Gastroesophageal sphincter (tissue), 4 donors: ENCODE measurements at places on chromosomes 2 and 18. TPM values are rescaled to one million over a fixed set of nuclear protein-coding genes. Genes with fewer than 3 reads are reported as not detected.

LRP2 gene
- not detected for total RNA-seq

TMEM247 gene
- not detected for total RNA-seq

PDCD1 gene
- 0.54 TPM for total RNA-seq

SERPINB11 gene
- not detected for total RNA-seq

ROCK1 gene
- total RNA-seq: 131 TPM

DNA sequence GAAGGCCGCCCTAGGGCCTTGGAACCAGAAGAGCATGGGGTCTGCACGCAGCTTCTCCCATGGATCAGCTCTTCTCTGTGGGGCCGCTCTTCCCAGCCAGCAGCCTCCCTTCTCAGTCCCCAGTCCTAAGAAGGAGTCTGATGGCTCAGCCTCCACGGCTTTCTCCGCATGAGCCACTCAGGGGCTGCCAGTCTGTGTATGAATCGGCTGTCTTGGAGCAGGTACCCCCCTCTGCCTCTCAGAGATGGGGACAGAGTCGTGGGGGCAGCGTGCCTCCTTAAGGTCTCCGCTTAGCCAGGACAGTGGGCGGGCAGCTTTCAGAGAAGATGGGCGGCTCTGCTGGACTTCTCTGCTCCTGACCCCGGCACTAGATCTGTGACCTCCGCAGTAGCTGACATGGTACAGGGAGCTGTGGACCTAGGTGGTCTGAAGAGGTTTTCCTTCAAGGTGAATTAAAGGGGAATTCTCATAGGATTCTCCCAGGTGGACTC is 21.6 kb downstream of the INPP5D start:
- ATAC-seq: no peak
- H3K4me3 ChIP-seq: no peak overlapping the region
- H3K27me3 ChIP-seq: no peaks in the 10 kb centered on the region

DNA sequence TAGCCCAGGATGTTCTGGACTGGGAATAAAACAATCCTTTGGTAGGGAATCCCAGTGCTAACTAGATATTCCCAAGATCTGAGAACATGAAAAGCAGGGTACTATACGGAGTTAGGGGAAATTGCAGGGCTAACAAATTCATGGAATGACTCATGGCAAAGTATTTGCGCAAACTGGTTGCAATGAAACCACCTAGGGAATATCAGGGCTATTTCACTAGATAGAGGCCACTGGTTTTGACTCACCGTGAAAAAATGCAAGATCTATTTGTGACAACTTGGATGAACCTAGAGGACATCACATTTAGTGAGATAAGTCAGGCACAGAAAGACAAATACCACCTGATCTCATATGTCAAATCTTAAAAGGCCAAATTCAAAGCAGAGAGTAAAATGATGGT is 233.3 kb downstream of the MBD2 start:
- no peak overlapping the region for H3K4me3 ChIP-seq
- H3K4me1 ChIP-seq: no peaks in the 10 kb centered on the region
- no peaks in the 10 kb centered on the region for H3K36me3 ChIP-seq
- no peaks in the 10 kb centered on the region for H3K27me3 ChIP-seq
- H3K27ac ChIP-seq: no peak overlapping the region

DNA sequence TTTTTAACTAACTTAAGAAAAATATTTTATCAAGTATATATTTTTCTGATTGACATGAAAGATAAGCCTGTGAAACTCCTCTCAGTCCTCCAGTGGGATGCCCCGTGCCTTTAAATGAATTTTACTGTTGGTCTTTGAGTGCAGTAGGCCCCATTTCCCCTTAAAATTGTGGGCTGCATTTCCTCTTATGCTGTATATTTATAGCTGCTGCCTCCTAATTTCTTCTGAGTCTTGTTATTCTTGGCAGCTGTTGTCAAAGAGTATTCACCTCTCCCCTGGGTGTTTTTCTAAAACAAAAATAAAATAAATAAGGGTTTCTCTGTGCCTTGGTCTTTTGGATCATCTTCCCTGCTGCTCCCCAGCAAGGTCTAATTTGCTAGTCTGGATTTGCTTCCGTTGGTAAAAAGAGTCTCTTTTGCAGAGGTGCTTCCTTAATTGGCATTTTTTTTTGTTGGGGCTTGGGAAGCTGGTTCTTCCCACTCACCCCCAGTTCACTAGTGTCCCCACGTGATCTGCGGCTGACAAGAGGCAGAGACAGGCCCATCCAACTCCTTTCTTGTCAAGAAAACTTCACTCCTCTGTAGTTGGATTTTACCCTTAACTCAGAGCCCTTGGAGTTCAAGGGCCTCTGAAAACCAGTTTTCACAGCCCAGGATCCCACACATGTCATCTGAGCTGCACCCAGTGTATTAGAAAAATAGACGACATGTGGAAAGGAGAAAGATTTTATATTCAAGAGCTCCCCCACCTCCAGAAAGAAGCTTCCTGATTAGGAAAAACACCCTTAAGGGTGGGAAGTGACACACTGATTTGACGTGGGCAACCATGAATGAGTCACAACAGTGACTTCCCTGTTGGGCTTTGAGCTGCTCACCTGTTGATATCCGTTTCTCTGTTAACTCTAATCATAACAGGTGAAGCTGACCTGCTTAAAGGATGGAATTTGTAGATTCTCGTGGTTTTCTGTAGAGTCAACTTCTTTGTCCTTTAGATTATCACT is 431.5 kb downstream of the DCDC2C start:
- no peaks in the 10 kb centered on the region for H3K36me3 ChIP-seq
- H3K27ac ChIP-seq: no peak overlapping the region
- no peaks in the 10 kb centered on the region for H3K27me3 ChIP-seq

GRCh38 chr18:43029414-43029813 is 86.1 kb downstream of the RIT2 start:
- no peaks in the 10 kb centered on the region for H3K36me3 ChIP-seq
- no peak for ATAC-seq
- H3K4me3 ChIP-seq: no peak overlapping the region
- H3K4me1 ChIP-seq: no peaks in the 10 kb centered on the region
- no peaks in the 10 kb centered on the region for H3K27me3 ChIP-seq
